ENCODE measurements at places on chromosomes 4 and X.

DNA sequence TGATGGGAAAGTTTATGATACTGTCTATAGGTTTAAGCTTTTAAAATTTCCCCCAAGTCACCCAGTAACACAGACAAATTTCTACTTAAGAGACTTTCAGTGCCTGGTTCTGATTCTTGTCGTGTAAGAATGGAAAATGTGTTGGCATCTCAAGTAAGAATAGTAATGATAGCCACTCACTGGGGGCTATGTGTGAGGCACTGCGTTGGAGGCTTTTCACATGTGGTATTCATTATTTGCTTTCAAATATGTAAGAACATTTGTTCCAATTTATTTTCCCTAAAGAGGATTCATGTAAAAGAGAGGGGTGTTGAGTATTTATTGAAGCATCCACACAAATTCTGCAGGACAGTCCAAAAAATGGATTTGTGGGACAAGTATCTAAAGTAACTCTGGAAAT is 143.6 kb downstream of the FNIP2 start:
- no peak for DNase-seq

DNA sequence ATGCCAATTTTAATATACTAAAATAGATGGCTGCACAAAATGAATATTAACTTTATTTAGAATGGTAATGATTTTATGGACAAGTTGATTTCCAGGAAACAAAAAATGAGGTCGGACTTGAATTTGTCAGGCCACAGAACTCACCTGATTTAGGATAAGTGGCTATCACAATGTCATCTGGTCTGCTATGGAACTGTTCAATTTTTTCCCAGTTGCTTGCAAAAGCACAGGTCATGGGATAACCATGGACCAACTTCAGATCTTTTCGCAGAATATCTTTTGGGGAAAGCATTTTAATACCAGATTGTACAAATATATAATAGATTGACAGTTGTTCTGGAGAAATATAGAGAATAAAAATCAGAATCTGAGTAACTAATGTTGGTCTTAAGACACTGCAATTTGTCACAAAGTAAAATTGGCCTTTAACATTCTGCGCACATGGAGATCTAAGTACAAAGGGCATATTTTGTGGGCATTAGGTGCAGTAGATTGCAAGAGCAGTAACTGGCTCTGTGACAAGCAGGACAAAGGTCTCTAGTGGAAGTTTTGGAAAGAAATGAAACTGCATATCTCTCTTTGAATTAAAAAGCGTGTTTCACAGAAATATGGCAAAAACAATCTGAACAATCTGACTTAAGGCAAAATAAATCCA is 5.4 kb downstream of the SULT1B1 start:
- no peak for DNase-seq

- DNase-seq: no peak
Measured at GRCh38 chr4:138192113-138192512, 50.0 kb downstream of the SLC7A11 start.

DNA sequence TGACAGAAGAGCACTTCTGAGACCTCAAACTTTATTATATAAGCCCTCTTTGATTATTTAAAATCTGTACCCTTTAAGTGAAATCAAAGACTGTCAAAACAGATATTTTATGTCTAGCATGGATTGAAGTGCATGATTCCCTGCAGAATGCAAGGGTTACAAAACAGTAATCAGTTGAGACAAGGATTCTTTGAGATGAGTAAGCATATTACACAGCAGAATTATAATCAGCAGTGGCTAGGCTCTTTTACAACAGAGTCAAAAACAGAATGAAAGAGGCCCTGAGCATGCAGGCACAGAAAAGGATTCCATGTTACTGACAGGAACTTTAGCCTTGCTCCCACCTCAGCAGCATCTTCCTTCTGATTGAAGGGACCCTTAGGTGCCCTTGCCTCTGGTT is 487.9 kb upstream of the GALNT7 start:
- DNase-seq: no peak

GRCh38 chrX:118552121-118552900 is 56.7 kb downstream of the DOCK11 start:
- no peak for DNase-seq

Data from suprapubic skin (tissue), 4 donors.